ENCODE measurements at places on chromosomes 13 and 19. TPM values are rescaled to one million over a fixed set of nuclear protein-coding genes. Genes with fewer than 3 reads are reported as not detected.

DNA sequence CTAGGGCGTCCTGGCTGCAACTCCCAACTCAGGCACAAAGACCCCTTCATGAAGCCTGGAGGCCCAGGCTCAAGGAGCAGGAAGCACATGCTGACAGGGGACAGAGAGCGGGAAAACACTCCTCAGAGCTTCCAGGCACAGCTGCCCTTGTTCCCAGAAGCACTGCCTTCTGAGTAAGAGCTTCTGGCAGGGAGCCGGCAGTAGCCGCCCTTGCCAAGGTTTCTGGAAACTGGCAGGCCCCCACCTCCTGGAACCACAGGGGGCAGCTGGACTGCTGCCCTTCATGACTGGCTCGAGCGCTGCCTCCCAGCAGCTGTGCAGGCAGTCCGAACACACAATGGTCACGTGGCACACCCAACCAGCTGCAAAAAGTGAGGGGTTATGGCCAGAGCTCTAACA, 33.6 kb upstream of the EPHX3 start:
- DNase-seq, result peak; percentile 88
- peak overlapping the region; percentile 57 for H3K27ac ChIP-seq
- no peaks in the 10 kb centered on the region for H3K27me3 ChIP-seq
- H3K4me3 ChIP-seq, result no peak overlapping the region
- H3K36me3 ChIP-seq, result peaks cover 6% of the 10 kb centered on the region

Gene CGB2
- not detected for total RNA-seq

Gene CYP4F12
- total RNA-seq, result 51.6 TPM

- DNase-seq, result no peak
- H3K36me3 ChIP-seq, result no peaks in the 10 kb centered on the region
- H3K4me3 ChIP-seq, result no peak overlapping the region
- H3K4me1 ChIP-seq, result no peaks in the 10 kb centered on the region
- H3K27me3 ChIP-seq, result no peaks in the 10 kb centered on the region
These were observed 12.6 kb downstream of the NAXD start for GRCh38 chr13:110627761-110628476.

Data from right lobe of liver (tissue), 6 donors.